ENCODE measurements at places on chromosomes 2 and 18. TPM values are rescaled to one million over a fixed set of nuclear protein-coding genes. Genes with fewer than 3 reads are reported as not detected.

- H3K4me3 ChIP-seq, result no peak overlapping the region
- no peaks in the 10 kb centered on the region for H3K36me3 ChIP-seq
- no peaks in the 10 kb centered on the region for H3K4me1 ChIP-seq
- DNase-seq, result no peak
- no peaks in the 10 kb centered on the region for H3K27me3 ChIP-seq
These were observed 682.0 kb upstream of the RAB6C start for GRCh38 chr2:129297430-129297829.

DNA sequence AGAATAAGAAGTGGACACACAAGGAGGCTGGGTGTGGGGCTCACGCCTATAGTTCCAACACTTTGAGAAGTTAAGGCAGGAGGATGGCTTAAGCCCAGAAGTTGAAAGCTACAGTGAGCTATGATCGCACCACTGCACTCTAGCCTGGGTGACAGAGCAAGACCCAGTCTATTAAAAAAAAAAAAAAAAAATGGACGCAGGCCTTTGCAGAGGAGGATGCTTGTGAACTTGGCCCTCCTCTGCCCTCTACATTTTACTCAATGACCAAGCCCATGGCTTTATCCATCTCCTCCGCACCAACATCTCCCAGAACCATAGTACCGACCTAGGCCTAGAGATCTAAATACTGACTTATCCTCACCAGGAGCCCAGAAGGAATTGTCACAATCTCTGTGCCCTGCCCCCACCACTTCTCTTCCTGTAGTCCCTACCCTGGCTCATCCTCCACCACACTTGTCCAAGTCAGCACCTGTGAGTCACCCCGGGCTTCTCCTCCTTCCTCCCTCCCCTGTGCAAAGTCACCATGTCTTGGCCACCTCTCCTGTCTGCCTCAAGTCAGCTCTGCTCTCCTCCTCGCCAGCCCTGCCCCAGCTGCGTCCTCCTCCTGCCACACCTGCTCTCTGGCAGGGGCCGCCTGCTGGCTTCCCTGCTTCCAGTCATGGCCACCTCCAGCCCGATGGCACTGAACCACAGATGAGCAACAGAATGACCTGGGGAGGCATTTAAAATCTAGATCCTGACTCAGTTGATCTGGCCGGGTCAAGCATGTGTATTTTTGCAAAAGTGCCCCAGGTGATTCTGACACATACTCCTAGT lies 35.8 kb upstream of the ASPRV1 start:
- H3K27me3 ChIP-seq, result no peaks in the 10 kb centered on the region
- peaks cover 8% of the 10 kb centered on the region for H3K4me1 ChIP-seq
- no peak overlapping the region for H3K4me3 ChIP-seq

DNA sequence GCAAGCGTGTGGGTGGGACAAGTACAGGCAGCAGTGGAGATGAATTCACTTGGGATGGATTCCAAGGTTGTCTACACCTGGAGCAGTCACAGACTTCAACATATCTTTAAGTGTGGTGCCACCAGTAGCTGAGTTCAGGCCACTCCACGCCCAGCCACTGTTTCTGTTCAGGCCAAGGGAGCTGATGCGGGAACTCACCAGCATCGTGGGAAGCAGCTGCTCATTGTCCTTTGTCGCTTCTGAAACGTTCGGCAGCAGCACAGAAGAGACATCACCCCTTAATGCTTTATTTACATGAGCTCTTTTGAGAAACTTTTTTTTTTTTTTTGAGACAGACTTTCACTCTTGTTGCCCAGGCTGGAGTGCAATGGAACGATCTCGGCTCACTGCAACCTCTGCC lies 19.9 kb upstream of the INHBB start:
- H3K4me3 ChIP-seq, result no peak overlapping the region
- no peak overlapping the region for H3K27ac ChIP-seq
- peaks cover 13% of the 10 kb centered on the region for H3K27me3 ChIP-seq
- no peaks in the 10 kb centered on the region for H3K36me3 ChIP-seq

DNA sequence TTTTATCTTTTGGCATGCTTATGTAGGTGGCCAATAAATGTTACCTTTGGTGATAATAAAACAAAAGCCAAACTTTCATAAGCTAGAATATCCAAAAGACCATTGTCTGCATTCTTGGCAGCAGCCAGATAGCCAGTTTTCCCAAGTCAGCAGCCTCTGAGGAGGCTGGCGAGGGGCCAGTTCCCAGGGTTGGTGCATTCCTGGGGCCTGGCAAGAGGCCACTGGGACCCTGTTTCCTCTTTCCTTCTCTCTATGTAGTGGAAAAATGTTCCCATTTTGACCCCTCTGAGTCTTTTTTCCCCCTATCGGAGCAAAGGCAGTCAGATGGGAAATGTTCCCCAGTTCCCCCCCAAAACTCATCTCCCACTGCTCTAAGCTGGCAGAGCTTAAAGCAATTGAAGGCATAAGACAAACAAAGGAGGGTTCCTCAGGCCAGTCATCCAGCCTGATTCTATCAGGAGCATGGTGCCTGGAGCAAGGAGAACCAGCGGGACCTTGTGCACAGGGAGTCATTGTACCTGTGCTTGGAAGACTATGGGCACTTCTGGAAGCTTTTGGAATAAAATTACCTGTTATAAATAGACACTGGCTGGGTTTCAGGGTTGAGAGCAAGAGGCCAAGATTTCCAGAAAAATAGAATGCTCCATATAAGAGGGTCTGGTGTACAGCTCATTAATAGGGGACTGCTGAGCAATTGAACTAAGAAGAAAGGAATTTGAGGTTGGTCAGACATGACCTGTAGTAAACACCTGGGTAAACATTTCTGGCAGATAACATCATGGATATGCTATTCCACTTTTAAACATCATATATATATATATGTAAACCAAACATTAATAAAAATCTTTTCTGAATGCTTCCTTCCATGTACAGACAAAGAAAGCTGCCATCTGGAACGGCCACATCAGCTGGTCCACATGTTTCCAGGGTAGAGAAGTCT lies 63.4 kb downstream of the NCKAP5 start:
- no peak for DNase-seq
- H3K36me3 ChIP-seq, result no peaks in the 10 kb centered on the region
- H3K4me1 ChIP-seq, result no peaks in the 10 kb centered on the region
- H3K27ac ChIP-seq, result no peak overlapping the region

The VWA3B gene
- total RNA-seq, result not detected

The ALPP gene
- not detected for total RNA-seq

The SERPINB4 gene
- total RNA-seq, result not detected

The MC2R gene
- not detected for total RNA-seq

The LOXL3 gene
- 52.4 TPM for total RNA-seq

The PROKR1 gene
- total RNA-seq, result 0.11 TPM

The ADD2 gene
- under 0.01 TPM for total RNA-seq

The WNT10A gene
- not detected for total RNA-seq
